Activated T-helper 1 cell treated with anti-CD3 and anti-CD28 coated beads, Interleukin-12 subunit alpha, Interleukin-12 subunit beta, Interleukin-2, Interleukin-4 antibody, amounts not matched to agents 30 ng/mL and 10 ng/mL and 1 ng/mL, durations not matched to agents 14 hours and 24 hours and 36 hours (primary cell): ENCODE measurements at places on chromosomes 13 and 19.

DNA sequence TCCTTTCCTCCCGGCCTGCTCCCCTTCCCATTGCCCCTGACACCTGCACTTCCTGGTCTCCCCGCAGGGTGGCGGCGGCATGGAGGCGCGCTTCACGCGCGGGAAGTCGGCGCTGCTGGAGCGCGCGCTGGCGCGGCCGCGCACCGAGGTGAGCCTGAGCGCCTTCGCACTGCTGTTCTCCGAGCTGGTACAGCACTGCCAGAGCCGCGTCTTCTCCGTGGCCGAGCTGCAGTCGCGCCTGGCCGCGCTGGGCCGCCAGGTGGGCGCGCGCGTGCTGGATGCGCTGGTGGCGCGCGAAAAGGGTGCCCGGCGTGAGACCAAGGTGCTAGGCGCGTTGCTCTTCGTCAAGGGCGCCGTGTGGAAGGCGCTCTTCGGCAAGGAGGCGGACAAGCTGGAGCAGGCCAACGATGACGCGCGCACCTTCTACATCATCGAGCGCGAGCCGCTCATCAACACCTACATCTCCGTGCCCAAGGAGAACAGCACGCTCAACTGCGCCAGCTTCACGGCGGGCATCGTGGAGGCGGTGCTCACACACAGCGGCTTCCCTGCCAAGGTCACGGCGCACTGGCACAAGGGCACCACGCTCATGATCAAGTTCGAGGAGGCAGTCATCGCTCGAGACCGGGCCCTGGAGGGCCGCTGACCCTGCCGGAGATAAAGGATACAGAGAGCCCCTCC, 1.7 kb downstream of the TRAPPC5 start:
- H3K27ac ChIP-seq: peak overlapping the region; percentile 96
- H3K4me3 ChIP-seq: peak overlapping the region; percentile 93
- peaks cover 2% of the 10 kb centered on the region for H3K27me3 ChIP-seq
- peaks cover 14% of the 10 kb centered on the region for H3K36me3 ChIP-seq
- H3K4me1 ChIP-seq: peaks cover 33% of the 10 kb centered on the region

- no peak for DNase-seq
- peaks cover 32% of the 10 kb centered on the region for H3K27me3 ChIP-seq
- H3K27ac ChIP-seq: no peak overlapping the region
- H3K4me3 ChIP-seq: no peak overlapping the region
- no peaks in the 10 kb centered on the region for H3K36me3 ChIP-seq
Observed at GRCh38 chr19:1730157-1730556, 23.1 kb upstream of the ONECUT3 start.

DNA sequence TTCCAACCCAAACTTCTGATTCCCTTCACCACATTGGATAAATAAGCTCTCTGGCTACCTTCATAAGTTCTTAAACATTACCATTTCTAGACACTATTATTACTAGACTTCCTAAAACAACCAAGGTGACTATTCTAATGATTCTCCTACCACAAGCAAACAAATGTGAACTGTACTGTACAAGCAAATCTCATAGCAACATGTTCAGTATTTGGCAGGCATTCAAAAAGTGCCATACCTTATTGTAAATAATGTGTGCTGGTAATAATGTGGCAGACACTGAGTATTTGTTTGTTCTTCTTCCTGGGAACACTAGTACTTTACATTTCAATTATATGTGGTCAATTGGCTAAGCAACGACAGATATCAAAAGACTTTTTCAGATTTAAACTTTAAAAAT, 986.0 kb upstream of the SPRY2 start:
- H3K36me3 ChIP-seq: no peaks in the 10 kb centered on the region
- no peak for DNase-seq
- no peaks in the 10 kb centered on the region for H3K27me3 ChIP-seq
- H3K4me3 ChIP-seq: no peak overlapping the region

- no peak for DNase-seq
- H3K36me3 ChIP-seq: no peaks in the 10 kb centered on the region
- peaks cover 2% of the 10 kb centered on the region for H3K27me3 ChIP-seq
- no peak overlapping the region for H3K4me3 ChIP-seq
- H3K4me1 ChIP-seq: peaks cover 17% of the 10 kb centered on the region
Observed at GRCh38 chr19:42628411-42629140, 33.9 kb upstream of the CEACAM8 start.

DNA sequence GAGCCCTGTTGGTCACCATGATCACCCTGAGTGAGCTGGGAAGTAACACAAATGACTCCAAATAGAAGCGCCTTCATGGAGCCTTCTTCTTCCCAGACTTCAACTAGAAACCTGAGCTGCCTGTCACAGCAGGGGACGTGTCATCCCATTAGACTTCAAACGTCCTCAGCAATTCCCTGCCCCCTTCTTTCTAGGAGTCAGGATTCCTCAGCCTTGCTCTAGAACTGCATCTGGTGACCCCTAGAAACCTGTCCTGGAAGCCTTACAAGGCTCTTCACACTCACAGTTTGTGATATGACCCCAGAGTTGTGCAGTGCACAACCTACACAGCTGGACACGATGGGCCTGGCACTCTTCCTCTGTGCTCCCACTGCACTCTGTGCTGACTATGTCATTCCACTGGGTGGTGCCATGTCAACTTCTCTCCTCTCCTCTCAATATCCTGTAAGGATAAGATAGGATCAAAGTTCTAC, 23.6 kb upstream of the TTYH1 start:
- H3K4me3 ChIP-seq: no peak overlapping the region
- H3K36me3 ChIP-seq: no peaks in the 10 kb centered on the region
- H3K4me1 ChIP-seq: peaks cover 38% of the 10 kb centered on the region
- no peak for DNase-seq
- no peak overlapping the region for H3K27ac ChIP-seq
- H3K27me3 ChIP-seq: peaks cover 13% of the 10 kb centered on the region

- peaks cover 35% of the 10 kb centered on the region for H3K36me3 ChIP-seq
- peak overlapping the region; percentile 90 for H3K27ac ChIP-seq
- no peaks in the 10 kb centered on the region for H3K27me3 ChIP-seq
Observed at GRCh38 chr19:19606021-19606420, 12.5 kb downstream of the PBX4 start.

GRCh38 chr19:54622431-54622830, 7.9 kb upstream of the LILRB1 start:
- H3K27ac ChIP-seq: no peak overlapping the region
- no peaks in the 10 kb centered on the region for H3K4me1 ChIP-seq

DNA sequence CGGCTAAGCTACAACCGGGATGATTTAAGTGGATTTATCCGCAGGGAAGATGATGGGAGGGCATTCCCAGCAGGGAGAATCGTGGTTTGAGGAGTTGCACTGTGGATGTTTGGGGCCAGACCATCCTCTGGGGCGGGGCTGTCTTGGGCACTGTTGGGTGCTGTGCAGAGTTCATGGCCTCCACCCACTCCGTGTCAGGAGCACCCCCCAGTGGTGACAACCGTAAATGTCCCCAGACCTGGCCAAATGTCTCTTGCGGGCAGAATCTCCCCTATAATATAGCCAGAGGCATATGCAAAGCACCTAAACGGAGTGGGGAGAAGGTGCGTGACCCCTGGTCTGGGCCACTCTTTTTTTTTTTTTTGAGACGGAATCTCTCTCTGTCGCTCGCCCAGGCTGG, 40.2 kb downstream of the SMIM24 start:
- no peaks in the 10 kb centered on the region for H3K36me3 ChIP-seq
- H3K27ac ChIP-seq: no peak overlapping the region
- H3K27me3 ChIP-seq: peaks cover 2% of the 10 kb centered on the region
- H3K4me1 ChIP-seq: peaks cover 6% of the 10 kb centered on the region
- H3K4me3 ChIP-seq: no peak overlapping the region

DNA sequence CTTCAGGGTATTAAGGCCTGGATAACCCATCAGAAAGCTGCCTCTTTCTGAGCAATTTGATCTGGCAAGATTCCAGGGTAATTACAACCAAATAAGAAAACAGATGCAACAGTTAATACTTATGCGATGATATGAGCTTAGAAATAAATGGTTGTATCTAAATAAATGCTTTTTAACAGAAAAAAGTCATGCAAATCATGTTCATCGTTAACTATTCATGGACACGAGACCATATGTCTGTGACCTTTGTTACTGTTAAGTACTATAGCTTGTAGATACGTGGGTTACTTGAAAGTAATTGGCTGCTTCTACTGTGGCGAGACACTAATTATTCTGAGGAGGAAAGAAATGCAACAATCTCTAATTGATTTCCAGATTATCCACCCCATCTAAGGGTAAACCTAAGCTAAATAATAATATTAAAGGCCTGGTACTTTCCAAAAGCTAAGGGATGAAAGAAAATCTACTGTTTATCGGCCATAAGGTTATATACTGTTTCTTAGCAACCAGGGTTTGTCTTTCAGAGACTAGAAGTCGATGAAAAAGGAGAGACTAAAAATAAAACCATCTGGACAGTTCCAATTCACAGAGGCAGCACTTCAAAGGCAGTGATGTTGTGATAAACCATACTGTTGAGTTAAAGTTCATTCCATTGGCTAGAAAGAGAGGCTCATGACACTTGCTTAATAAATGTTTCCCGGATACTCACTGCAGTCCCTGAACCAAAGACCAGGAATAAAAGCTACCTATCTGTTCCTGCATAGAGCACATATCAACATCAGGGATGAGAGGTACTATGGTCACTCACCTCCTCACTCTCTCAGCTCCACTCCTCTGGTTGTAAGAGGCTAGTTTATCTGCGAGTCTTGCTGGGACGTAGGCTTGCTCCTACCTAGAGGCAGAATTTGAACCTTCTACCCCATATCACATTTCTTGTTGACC, 1.5 kb downstream of the EPSTI1 start:
- peaks cover 65% of the 10 kb centered on the region for H3K4me1 ChIP-seq
- no peaks in the 10 kb centered on the region for H3K27me3 ChIP-seq
- H3K27ac ChIP-seq: peak overlapping the region; percentile 97
- H3K4me3 ChIP-seq: peak overlapping the region; percentile 95
- H3K36me3 ChIP-seq: peaks cover 13% of the 10 kb centered on the region
- DNase-seq: no peak

- H3K4me3 ChIP-seq: no peak overlapping the region
- DNase-seq: no peak
- no peak overlapping the region for H3K27ac ChIP-seq
- no peaks in the 10 kb centered on the region for H3K4me1 ChIP-seq
- peaks cover 2% of the 10 kb centered on the region for H3K36me3 ChIP-seq
Observed at GRCh38 chr13:48950501-48950875, 25.2 kb upstream of the FNDC3A start.

DNA sequence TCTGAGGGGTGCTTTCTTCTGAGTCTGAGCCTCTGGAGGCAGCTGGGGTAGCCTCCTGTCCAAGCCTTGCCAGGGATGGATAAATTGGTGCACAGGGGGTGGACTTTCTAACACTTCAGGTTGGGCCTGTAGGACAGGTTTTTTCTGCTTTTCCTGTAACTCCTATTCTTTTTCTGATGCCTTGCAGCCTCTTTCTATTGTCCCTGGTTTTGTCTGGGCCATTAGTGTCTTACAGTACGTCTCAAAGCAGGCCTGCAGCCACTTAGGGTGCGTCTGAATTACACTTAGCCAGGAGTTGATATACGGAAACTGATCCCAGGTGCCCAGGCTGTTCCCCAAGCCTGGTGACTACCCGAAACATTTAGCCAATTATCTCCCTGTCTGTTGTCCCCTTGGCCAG, 213.3 kb upstream of the HTR2A start:
- no peak overlapping the region for H3K4me3 ChIP-seq
- H3K4me1 ChIP-seq: peaks cover 37% of the 10 kb centered on the region
- no peak overlapping the region for H3K27ac ChIP-seq
- no peaks in the 10 kb centered on the region for H3K36me3 ChIP-seq

DNA sequence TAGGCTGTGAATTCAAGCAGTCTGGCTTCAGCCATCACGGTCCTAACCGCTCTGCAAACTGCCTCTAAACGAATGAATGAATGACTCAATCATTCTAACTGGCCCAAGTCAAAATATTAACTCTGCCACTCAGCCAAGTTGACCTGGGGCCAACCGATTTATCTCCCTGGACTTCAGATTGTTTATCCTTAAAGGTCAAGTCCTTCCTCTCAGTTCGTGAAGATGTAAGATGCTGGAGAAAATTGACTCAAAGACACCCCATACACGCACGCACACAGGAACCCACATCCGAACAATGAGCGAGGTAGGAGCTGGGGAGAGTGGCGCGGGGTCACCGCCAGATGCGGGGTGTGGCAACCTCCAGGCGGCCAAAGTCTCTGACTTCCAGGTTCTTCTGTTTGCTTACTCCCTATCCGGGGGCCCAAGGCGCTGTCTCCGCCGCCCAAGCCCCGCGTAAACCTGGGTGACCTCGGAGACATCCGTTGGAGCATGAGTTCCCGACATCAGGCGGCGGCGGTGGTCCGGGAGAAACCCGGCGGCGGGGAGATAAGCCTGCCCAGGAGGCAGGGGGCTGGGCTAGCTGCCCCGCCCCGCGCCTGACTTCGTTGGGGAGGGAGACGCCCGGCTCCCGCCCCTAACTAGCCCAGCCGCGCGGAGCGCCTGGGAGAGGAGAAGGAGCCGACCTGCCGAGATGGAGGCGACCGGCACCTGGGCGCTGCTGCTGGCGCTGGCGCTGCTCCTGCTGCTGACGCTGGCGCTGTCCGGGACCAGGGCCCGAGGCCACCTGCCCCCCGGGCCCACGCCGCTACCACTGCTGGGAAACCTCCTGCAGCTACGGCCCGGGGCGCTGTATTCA, at the start of gene CYP2S1:
Gene CYP2S1, plus strand, starts transcription at position 646 of the 856 bp plus-strand sequence. Its CDS starts 46 bp downstream, at position 692.
- H3K4me1 ChIP-seq: peaks cover 18% of the 10 kb centered on the region
- DNase-seq: peak; percentile 17
- peaks cover 2% of the 10 kb centered on the region for H3K36me3 ChIP-seq
- peaks cover 48% of the 10 kb centered on the region for H3K27me3 ChIP-seq
- peak within 1 kb of the TSS; percentile 71 for H3K4me3 ChIP-seq
- H3K27ac ChIP-seq: no peak within 1 kb of the TSS

DNA sequence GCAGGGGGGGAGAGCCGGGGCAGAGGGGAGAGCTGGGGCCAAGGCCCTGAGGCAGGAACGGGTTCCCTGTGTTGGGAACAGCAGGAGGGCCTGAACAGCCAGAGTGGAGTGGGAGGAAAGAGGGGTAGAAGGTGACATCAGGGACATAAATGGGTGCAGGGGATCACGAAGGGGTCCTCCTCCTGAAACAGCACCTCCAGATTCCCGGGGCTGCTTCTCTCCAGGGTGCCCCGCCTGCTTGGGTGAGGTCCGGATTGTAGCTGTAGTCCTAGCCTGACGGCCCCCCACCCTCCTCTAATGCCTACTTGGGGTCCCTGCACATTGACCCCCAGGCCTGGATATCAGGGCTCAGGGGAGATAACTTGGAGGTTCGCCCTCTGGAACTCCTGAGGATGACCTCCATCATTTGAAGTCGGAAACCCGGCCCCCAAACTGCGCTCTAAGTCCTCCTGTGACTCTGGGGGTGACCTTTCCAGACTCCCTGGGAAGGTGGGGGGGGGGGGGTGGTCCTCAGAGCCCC, 473 bp upstream of the SCN1B start:
- H3K27ac ChIP-seq: no peak overlapping the region
- H3K36me3 ChIP-seq: peaks cover 16% of the 10 kb centered on the region
- H3K27me3 ChIP-seq: peaks cover 21% of the 10 kb centered on the region
- DNase-seq: no peak
- H3K4me3 ChIP-seq: peak overlapping the region; percentile 33
- peaks cover 7% of the 10 kb centered on the region for H3K4me1 ChIP-seq

DNA sequence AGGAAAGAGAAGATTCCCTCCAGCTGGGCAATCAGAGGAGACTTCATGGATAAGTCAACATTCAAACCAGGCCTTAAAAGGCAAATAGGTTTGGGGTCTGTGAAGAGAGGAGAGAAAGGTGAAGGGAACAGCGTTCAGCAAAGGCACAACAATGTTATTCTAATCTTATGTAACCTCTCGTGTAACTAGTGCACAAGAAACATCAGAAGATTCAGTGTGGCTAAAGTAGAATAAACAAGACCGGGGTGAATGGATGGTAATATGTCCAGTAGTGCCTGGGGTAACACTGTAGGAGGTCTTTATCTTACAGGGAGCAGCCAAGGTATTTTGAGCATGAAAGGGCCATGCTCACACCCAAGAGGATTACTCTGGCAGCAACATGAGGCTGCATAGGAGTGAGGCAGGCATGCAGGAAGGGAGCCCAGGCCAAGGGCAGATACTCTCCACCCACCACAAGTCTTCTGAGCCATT, 24.1 kb downstream of the LHFPL6 start:
- no peak overlapping the region for H3K4me3 ChIP-seq
- no peaks in the 10 kb centered on the region for H3K4me1 ChIP-seq
- H3K36me3 ChIP-seq: no peaks in the 10 kb centered on the region
- no peaks in the 10 kb centered on the region for H3K27me3 ChIP-seq
- H3K27ac ChIP-seq: no peak overlapping the region
